ENCODE measurements at places on chromosomes 2 and 18.

DNA sequence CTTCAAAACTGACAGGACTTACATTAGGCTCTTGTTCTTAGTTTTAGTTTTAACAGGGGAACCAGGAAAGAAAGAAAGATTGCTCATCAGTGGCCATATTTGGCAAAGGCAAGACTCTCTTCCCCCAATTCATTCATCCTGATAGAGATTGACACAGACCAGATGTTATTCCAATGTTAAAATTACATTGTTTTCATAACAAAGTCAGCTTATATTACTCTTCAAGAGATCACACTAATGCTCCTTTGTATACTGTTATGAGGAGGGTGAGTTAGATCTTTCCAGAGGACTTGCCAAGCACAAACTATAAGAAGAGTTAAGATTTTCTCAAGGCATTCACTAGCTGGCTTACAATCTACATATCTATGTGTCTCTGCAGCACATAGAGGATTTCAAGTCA, 252.1 kb downstream of the SLC8A1 start:
- no peak for DNase-seq

GRCh38 chr2:95061601-95062183, 36.2 kb downstream of the MAL start:
- peak; percentile 31 for DNase-seq

- DNase-seq = no peak
Measured at GRCh38 chr2:23712756-23713151, 214.2 kb downstream of the ATAD2B start.

DNA sequence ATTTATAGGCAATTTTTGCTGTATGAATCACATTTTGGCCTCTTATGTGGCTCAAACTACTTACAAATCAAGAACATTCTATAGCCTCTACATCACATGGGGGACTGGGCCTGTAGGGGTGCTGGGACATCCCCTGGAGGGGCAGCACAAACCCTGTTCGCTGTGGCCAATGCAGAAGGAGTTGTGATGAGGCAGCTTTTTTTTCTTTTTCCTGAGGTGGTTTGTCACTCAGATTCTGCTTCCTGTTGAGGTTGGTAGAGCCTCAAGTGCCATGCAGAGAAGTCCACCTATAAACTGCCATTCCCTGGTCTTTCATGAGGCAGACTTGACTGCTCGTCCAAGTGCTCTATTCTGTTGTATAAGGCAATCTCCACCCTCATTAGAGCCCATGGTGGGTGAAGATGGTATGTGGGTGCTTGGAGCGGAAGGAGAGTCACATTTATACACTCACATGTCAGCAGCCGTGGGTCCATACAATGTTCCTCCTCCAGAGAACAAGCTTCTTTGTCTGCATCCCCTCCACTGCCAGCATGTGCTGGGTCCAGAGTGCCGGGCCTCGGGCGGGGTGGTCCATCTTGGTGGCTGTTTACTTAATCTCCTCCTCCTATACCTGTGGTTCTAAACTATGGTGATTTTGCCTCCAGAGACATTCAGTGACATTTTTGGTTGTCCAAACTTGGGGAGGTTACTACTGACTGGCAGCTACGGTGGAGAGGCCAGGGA, 120.3 kb downstream of the ACOXL start:
- DNase-seq = peak; percentile 47

DNA sequence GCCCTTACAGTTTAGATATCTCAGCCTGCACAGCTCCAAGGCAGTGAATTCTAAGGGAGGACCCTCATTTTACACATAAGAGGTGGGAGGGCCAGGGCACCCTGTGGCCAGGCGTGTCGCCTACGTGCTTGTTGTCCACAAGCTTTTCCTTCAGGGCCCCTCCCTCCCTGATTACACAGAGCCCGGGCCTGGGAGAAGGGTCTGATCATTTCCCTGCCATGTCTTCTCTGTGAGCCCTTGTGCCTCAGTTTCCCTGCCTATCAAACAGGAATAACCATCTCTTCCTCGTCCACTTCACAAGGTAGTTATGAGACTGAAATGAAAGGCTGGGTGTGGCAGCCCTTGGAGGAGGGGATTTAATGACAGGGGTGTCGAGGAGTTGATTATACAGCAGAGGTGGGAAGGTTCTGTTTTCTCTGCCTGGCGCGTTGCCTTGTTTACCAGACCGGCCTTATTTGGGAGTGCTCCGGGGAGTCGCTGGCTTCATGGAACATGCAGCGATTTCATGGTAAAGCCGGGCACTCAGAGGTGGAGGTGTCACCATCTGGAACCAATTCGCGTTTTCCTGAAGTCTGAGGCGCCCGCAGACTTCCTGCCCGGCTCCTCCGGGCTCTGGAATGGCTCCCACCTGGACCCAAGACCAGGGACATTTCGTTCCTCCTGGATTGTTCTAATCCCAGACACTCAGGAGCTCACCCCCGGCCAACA, 208.9 kb downstream of the KLHL29 start:
- DNase-seq = no peak

- peak; percentile 63 for DNase-seq
Measured at GRCh38 chr2:44362207-44363015, 664 bp downstream of the CAMKMT start.

DNA sequence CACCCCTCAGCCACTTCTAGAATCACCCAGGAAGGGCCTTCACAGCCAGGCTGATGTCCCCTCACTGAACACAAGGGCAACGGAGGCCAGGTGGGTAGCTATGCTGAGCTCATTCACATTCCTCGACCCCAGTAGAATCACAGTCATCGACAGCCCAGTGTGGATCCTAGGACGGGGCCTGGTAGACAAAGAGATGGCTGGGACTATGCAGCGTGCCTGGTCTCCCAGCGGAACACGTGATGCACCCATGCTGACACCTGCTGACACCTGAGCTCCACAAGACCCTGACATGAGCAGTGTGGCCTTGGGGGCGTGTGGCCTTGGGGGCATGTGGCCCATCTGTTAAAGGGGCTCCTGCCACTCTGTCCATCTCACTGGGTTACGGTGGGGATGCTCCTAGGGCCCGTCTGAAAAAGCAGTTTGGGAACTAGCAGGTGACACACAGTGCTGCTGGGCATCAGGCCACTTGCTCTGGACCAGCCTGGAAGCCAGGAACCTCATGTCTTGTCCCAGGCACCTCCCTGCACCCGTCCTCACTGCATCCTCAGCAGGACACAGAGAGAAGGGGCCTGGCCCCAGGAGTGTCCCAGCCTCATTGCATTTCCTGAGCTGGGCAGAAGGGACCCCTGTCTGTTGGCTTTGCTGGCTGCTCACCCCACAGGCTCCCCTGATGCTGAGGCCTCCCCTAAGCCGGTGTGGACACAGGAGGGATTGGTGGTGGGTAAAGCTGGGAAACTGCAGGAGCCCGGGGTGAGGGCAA, 9.7 kb downstream of the ECEL1 start:
- DNase-seq = no peak

GRCh38 chr18:8277270-8277669, 332.0 kb upstream of the RAB12 start:
- DNase-seq = no peak

DNA sequence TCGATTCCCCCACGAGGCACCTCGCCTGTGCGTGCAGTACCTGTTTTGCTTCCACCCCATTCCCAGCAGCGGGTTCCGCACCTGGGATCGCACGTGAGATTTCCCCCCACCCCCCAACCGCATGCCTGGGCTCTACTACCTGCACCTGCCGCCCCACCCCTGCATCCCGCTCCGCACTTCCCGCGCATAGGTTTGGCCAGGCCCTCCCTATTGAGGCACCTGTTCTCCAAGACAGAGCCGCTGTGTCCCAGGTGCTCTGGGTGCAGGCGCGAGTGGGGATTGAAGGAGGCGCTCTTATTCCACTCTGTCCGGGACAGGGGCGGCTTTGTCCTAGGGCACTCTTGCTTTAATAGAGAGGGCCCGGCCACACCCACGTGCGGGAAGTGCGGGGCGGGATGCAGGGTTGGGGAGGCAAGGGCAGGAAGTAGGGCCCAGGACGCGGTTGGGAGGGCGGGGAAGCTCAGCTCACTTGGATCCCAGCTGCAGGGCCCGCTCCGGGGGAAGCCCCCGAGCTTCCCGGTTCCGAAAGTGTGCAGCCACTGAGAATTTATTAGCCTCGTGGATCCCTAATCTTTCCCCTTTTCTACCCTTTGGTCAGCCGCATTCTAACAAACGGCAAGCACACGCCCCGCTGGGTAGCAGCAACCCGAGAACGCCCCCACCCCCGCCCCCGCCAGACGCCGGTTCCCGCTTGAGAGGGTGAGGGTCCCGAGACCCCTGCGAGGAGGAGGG, 670 bp upstream of the MOCOS start:
- DNase-seq = no peak

DNA sequence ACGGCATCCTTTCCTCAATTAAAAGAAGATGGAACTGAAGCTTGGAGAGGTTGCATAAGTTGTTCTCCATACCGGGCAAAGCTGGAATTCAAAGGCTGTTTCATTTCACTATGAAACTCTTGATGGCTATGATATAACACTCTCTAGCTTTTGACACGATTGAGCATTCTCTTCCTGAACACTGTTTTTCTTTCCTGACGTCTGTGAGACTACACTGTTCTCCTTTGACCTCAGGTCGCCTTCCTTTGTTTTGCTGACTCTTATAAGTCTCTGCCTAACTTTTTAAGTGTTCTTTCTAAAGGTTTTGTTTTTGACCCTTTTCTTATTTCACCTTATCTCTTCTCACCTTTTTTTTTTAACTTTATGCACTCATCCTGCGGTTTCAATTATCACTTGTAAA, 261.8 kb upstream of the LINC00305 start:
- no peak for DNase-seq

- no peak for DNase-seq
Measured at GRCh38 chr2:220533485-220533884, 906.1 kb downstream of the SLC4A3 start.

GRCh38 chr2:180328795-180329422, 321.8 kb upstream of the CWC22 start:
- no peak for DNase-seq

GRCh38 chr2:71724793-71725192, 271.4 kb downstream of the DYSF start:
- no peak for DNase-seq

GRCh38 chr18:21747764-21748693, 7.4 kb downstream of the MIB1 start:
- no peak for DNase-seq

DNA sequence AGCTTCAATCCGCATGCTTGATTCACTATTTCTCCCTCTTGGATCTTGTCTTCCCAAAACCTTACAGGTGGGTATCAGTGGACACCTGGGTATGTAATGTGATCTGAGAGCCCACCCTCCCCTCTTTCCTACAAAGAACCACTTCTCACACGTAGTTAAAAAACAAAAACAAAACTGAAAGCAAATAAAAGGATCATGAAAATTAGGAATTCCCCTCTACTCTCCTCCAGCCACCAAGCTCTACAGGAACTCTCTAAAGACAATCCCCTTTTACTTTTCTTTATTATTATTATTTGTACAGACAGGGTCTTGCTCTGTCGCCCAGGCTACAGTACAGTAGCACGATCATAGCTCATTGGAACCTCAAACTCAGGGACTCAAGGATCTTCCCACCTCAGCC, 40.8 kb upstream of the MYO1B start:
- no peak for DNase-seq

DNA sequence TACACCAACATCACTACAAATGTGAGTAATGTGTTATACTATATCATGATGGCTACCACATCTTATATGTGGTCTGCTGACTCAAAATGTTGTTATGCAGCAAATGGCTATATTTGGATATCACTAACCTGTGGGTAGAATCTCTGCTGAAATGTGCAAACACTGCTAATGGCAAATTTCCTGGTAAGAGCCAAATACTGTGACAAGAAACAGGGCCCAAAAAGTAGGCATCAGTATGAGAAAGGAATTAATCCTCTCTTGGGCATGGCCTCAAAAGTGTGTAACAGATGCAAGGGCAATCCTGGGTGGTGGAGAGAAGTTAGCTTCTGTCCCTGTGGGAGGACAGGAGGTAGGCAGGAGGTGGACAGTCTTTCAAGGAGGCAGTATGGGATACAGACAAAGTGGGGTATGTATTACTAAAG, 13.3 kb downstream of the ATF2 start:
- no peak for DNase-seq

- no peak for DNase-seq
Measured at GRCh38 chr2:45152691-45153090, 143.4 kb upstream of the SIX2 start.

- no peak for DNase-seq
Measured at GRCh38 chr18:44564922-44565321, 115.8 kb upstream of the SETBP1 start.

DNA sequence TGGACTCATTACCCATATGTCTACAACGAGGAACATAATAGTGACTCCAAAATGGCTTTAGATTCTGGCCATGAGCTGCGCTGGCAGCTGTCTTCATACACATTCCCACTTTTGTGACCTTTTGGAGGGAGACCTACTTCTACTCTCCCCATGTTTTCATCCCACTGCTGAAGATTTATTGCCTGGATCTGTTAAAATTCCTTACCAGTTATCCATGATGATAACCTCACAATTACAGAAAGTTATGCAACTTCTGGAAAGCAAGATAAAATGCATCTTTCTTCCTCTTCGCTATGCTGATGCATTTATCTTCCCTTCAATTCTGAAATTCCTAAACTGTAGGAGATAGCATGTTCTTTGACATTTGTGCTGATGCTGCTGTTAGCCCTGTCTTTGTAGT, 855.3 kb downstream of the SLC4A3 start:
- no peak for DNase-seq

GRCh38 chr2:64227603-64228125, 83.4 kb upstream of the PELI1 start:
- DNase-seq = no peak

- no peak for DNase-seq
Measured at GRCh38 chr18:26540043-26540628, 8.2 kb downstream of the KCTD1 start.

GRCh38 chr2:240963065-240963867, 35.2 kb upstream of the SNED1 start:
- peak; percentile 13 for DNase-seq

DNA sequence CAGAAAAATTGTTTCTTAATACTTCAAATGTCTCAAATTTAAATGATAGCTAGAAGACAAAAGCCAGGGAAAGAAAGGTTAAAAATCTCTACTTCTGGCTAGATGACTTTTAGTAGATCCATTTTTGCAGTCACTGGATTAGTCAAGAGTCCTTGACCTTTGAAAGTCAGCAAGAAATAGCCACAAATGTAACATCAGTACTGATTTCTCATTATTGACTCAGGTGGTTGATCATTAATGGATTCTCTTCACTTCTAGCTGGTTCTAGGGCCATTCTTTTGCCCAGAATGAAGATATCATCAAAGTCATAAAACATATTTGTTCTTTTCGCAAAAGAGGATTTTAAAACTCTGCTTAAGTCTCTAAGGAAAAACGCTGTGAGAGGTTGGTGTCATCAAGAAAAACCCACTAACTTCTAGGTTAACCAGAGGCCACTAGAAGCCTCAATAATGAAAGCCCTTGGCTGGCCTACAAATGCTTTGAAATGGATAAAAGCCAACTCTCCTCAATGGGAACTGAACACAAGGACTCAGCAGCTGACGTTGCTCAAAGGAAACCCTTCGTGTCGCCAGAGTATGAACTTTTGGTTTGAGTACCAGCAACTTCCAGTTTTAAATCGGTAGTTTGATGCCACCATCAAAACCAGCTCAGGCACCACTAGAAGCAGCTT, 66.3 kb downstream of the IRS1 start:
- no peak for DNase-seq

Measured in stimulated activated CD8-positive, alpha-beta memory T cell treated with anti-CD3 and anti-CD28 coated beads, Interleukin-4, amount 100 ng/mL, for 48 hours (primary cell).